Activated naive CD4-positive, alpha-beta T cell (primary cell): ENCODE measurements at places on chromosomes 1 and 21.

DNA sequence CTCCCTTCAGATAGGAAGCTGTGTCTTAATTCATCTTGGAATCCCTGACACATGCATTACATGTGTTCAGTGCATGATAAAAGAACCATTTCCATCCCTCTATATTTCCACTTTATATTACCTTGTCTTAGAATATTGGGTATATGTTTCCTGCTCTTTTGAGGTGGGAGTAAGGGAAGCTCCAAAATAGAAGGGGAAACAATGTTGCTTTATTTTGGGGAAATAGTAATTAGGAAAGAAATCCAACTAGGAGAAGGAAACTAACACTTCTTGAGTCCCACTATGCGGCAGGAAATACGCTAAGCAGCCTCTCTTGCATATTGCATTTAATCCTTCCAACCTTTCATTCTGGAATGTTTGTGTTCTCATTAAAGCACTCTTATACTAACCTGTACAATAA lies 89.4 kb upstream of the VAV3 start:
- no peak for DNase-seq

- DNase-seq = no peak
Measured at GRCh38 chr1:8790478-8790877, 27.0 kb downstream of the RERE start.

DNA sequence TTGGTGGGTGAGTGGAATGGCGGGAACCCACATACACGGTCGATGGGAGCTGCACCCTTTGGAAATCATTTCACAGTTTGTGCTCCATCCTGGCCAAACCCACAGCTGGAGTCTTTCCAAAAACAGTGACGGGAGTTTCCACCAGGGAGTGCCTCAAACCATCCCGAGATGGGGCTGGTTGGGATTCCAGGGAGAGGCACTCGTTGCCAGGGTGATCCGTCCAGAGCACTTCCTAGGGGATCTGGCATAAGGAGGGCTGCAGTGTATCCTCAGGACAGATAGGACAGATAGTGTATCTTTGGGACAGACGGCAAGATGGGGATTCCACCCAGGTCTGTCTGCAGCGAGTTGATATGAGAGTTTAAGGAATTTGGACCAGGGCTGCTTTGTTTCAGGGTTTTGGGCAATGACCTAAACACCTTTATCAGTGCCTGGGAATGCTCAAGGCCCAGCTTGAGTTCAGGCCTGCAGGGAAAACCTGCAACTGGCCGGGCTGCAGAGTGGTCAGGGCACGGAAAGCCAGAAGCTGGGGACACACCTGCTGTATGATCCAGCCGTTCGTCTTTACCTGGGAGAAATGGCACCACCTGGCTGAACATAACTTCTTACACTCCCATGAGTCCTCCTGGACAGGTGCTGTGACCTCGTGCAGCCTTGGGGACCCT lies 3.4 kb upstream of the POFUT2 start:
- no peak for DNase-seq

- DNase-seq = no peak
Measured at GRCh38 chr1:229714306-229714705, 88.3 kb downstream of the URB2 start.
